NCI-H1436 treated with DMSO at 0.1 percent for 48 hours (cell line): ENCODE measurements at places on chromosomes 16 and 17.

DNA sequence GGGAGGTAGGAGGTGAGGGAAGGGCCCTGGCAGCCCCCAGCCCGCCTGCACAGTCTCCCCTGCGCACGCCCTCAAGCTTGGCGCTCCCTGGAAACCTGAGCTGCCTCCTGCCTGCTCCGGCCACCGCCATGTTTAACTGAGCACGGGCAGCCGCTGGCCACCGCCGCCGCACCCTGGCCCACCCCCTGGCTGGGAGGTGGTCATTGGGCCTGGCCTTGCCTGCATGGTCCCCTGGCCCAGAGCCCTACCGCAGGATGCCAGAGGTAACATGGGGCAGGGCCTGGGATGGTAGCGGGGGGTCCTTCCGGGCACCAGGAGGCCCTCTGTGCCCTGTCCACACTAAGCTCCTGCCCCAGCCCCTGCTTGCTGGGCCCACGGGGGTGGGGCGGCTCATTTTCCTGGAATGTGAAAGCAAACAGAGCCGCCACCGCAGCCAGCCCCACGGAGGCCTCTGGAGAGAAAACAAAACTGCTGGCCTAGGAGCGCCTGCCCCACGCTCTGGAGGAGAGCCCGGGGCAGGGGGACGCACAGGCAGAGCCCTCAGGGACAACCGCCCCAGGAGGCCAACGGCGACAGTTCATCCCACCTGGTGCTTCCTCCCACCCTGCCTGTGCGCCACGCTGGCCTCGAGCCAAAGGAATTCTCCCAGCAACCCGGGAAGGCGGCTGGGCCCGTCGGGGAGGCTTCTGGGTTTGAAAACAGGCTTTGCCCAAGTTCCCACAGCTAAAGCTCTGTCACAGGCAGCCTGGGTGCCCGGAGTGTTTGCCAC is 8.9 kb downstream of the NHERF2 start:
- DNase-seq: no peak

DNA sequence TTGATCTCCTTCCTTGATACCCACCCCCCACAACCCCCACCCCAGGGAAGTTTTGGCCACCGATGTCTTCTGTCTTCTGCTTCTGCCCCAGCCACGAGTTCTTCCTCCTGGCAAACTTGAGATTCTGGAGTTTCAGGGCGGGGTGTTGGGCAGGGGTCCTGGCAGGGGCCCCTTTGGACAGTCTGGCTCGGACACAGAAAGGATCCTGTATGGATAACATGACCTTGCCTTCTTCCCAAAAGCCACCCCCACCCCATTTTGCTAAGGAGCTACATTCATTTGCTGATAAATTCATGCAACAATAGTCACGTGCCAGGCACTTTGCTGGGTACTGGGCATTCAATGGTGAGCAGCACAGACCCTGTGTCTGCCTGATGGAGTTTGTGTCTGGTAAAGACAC is 5.9 kb upstream of the COL1A1 start:
- no peak for DNase-seq

DNA sequence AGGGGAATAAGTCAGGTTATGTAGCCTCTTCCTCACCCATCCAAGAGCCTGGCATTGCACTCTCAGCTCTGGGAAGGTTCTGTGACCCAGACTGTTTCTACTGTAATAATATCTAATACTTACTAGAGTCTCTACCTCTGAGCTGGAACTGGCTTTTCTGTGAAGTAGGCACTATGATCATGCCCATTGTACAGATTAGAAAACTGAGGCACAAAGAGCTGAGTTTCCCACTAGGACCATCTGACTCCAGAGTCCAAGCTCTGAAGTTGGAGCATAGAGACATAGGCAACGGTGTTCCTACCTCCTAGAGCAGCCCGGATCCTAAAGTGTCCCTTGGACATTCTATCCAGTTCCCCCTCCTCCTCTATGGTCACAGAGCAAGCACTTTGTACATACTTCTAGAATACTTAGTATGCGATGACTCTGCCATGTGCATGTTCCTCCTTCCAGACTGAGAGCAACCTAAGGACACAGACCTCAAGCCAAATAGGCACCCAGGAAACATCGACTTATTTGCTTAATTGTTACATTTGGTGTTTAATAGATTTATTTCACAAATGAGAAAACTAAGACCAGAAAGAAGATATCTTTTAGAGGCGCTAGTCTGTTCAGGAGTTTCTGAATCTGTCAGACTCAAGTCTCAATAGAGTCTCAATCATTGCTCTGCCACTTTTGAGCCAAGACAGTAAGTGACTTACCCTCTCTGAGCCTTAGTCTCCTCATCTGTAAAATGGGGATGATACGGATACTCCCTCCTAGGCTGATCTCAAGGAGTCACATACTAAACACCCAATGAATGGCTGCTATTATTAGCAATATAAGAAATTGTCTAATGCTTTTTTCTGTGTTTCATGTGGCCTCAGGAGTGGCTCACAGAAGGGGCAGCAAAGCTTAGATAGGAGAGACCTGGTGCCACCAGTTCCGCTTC is 3.6 kb downstream of the CLEC19A start:
- DNase-seq: no peak

DNA sequence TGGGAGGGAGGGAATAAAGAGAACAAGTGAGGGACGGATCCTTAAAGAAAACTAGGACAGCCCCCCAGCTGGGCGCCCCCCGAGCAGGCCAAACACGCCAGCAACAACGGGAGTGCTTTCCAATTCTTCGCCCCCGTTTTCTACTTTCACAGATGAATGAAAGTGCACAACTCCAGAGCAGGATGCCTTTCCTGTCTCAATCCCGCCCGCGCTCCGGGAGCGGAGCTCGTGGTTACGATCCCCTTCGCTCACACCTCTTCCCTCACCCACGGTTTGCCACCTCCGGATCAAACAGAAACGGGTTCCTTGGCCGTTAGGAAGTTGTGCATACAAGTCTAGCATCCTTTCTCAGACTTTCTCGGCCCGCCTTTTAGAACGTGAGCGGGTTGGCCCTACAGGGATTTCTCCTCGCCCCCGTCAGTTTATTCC is 680 bp downstream of the SKA2 start:
- no peak for DNase-seq

- no peak for DNase-seq
Observed at GRCh38 chr17:15260376-15261257, 4.5 kb downstream of the PMP22 start.

DNA sequence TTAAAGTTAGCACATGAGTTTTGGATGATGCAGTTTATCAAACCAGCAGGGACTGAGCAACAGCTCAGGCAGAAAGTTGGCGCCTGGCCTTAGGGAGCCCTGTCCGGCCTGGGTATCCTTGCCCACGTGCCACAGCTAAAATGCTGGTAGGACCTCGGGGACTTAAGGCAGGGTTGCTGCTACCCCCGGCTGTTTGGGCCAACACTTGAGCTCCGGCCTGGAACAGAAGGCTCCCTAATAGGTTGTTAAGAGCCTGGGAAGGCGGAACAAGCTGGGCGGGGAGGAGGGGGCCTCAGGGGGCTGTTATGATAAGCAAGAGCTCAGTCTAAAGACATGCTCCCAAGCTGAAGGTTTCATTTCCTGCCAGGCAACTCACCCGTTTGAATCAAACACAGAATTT is 39.7 kb downstream of the CUEDC1 start:
- no peak for DNase-seq

GRCh38 chr17:37037590-37038155 is 88.9 kb downstream of the AATF start:
- DNase-seq: no peak

DNA sequence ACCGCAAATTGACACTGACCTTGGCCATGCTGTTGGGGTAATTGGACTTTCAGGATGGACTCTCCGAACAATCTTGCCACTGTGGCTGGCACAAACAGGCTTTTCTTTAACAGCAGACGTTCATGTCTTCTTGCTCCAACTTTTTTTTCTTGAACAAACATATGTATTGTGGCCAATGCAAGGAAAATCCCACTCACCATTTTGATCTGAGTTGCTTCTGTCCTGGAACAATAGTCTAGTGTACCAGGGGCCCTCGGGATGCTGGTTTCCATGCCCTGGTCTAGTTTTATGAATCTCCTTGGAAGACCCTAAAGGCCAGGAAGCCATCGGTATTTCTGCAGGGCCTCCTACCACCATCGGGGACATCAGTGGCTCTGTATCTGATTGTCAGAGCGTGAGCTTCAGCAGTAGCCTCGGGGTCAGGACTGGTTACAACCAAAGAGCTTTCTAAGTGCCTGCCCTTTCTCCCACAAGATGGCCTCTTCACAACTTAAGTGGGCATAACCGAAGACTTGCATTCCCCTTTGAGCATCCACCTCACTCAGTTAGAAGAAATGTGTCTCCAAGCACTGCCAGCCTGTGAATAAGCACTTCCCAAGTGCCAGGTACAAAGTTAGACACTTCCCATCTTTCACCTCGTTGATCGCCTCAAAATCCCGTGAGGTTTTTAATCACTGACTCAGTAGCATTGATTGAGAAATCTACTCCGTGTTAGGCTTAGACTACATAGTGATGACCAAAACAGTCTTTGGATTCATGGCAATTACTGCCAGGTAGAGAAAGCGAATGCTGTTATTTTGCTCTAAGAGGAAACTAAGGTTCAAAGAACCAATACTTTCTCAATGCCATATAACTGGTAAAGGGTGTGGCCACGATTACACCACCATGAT is 87.0 kb upstream of the TBX2 start:
- DNase-seq: no peak

- DNase-seq: no peak
Observed at GRCh38 chr16:83356266-83356665, 451.5 kb upstream of the HSBP1 start.

- no peak for DNase-seq
Observed at GRCh38 chr16:10266809-10267208, 84.6 kb upstream of the GRIN2A start.

DNA sequence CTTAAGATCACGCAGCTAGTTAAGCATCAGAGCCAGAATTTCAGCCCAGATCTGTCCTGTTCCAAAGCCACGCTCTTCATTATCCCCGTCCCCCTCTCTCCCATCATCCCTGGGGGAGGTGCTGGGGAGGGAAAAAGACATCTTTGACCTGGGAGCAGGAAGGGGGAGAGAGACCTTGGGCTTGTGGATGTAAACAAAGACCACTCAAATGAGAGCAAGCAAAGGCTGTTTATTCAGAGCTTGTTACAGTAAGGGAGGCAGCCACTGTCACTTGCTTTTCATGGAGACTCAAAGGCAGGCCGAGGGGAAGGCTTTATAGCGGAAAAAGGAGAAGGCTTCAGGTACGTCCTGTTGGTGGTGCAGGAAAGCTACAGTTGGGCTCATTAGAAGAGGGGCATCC is 3.5 kb upstream of the RPRML start:
- no peak for DNase-seq

GRCh38 chr17:9002227-9002605 is 19.1 kb upstream of the NTN1 start:
- DNase-seq: no peak

- DNase-seq: no peak
Observed at GRCh38 chr17:18159551-18160120, 24.0 kb upstream of the ALKBH5 start.

GRCh38 chr16:69503244-69503643 is 62.5 kb upstream of the NFAT5 start:
- no peak for DNase-seq

DNA sequence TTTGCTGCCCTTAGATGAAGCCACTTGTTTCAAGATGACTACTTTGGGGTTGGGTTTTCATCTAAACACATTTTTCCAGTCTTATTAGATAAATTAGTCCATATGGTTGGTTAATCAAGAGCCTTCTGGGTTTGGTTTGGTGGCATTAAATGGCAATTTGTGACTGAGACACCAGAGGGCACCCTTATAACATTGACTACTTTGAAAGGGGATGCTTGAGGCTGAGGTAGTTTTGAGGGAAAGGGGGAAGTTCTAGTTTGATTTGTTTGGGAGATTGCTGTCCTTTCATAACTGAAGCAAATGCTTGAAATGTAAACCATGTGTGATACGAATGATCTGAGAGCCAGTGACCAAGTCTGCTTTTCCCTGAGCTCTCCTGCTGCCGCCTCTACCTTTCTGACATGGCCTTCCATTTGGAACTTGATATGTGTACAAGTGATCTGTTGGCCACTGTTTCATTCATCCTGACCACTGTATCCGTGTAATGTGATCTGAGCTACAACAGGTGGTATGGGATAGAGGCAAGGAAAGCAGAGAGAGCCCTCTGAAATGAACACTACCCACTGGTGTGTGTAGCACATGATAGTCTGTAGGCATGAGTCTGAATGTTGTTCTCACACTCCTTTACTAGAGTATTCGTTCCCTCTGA is 5.8 kb upstream of the RARA start:
- DNase-seq: peak; percentile 17

DNA sequence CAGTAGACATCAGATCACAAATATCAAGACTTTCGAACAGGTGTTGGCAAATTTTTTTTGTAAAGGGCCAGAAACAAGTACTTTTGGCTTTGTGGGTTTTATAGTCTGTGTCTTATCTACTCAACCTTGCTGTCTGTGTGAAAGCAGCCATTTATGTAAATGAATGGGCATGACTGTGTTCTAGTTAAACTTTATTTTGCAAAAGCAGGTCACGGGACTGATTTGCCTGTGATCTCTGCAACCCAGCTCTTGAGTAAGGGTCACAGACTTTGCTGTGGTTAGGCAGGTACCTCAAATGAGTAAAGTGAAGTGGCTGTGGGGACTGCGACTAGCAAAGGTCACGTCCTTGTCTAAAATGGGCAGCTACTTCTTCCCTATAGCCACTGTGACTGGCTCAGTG is 136.5 kb downstream of the FTO start:
- no peak for DNase-seq

GRCh38 chr17:72926171-72926570 is 166.3 kb downstream of the SLC39A11 start:
- DNase-seq: no peak

DNA sequence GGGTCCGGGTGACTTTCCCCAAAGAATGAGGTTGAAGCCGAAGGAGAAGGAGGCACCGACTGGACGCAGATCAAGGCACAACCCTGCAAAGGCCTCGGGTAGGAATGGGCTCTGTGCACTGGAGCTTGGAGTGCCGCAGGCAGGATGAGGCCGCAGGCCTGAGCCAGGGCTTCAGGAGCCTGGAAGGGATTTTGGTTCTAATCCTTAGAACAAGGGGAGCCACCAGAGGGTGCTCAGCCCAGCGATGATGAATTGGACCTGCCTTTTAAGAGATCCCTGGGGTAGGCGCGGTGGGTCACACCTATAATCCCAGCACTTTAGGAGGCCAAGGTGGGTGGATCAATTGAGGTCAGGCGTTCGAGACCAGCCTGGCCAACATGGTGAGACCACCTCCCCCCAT is 8.1 kb downstream of the CIBAR2 start:
- no peak for DNase-seq
